Glomerular endothelial cell (primary cell): ENCODE measurements at places on chromosomes 13 and 19. TPM values are rescaled to one million over a fixed set of nuclear protein-coding genes. Genes with fewer than 3 reads are reported as not detected.
A peak's percentile ranks its signal among the peaks of the same experiment; 100 is the strongest.

The PSG1 gene
- 1.6 and 2.0 TPM in 2 replicates for total RNA-seq

DNA sequence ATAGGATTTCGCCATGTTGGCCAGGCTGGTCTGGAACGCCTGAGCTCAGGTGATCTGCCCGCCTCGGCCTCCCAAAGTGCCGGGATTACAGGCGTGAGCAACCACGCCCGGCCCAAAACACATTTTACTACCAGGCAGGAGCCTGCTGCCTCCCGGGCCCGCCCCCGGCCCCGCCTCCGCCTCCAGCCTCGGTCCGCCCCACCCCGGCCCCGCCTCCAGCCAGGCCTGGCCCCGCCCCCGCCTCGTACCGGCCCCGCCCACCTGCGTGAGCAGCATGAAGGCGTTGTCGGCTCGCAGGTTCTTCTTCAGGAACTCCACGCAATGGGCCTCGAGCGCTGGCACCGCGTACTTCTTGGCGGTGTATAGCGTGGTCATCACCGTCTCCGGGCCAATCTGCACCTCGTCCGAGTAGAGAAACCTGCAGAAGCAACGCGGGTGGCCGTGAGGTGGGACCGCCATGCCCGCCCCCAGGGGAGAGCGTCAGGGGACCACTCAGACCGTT lies 22.7 kb downstream of the BTBD2 start:
- DNase-seq = no peak

DNA sequence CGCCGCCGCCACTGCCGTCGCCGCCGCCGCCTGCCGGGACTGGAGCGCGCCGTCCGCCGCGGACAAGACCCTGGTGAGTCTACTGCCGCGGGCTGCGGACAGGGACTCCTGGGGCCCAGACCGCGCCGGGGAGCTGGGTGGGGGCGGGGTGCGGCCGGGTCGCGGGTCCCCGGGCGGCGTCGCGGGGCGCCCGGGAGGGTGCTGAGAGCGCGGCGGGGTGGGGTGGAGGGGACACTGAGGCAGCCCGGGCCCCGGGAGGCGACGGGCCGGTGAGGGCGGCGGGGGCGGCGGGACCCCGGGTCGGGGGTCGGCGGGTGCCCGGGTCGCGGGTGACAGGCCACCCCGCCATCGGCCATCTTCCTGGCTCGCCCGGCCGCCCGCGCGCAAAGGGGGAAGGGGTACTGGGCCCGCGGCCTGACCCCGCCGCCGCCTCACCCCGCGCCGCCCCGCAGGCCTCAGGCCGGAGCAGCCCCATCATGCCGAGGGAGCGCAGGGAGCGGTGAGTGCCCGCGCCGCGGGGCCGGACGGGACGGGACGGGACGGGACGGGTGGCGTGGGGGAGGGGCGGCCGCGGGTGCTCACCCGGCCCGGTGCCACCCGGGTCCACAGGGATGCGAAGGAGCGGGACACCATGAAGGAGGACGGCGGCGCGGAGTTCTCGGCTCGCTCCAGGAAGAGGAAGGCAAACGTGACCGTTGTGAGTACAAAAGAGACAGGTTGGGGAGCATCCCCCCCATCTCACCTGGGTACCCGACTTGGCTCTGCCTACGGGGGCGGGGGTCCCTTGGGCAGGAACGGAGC lies 489 bp downstream of the CCNE1 start:
- DNase-seq = no peak

- DNase-seq = no peak
Measured at GRCh38 chr19:16429066-16429758, 42.6 kb downstream of the EPS15L1 start.

DNA sequence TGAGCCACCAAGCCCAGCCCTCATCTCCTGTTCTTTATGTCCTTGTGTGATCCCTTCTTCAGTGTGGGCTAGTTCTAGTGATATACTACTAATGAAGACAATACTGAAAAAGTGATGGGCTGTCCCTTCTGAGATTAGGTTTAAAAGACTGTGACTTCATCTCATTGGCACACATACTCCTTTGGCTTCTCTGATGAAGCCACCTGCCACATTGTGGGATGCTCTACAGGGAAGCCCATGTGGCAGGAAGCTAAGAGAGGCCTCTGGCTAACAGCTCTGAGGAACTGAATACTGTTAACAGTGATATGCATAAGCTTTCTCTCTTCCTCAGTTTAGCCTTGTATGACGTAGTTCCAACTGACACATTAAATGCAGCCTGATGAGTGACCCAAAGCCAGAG lies 13.6 kb downstream of the CSNK1A1L start:
- DNase-seq = no peak

DNA sequence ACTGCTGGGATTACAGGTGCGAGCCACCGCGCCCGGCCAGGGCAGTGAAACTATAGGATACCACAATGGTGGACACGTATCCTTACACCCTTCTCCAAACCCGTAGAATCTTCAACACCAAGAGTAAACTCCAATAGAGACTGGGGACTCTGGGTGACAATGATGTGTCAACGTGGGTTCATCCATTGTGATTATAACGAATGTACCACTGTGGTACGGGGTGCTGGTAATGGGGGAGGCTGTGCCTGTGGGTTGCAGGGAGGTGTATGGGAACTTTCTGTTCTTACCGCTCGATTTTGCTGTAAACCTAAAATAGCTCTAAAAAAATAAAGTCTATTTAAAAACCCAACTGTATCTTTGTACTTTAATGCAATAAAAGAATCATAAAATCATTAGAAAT lies 11.6 kb downstream of the GNG7 start:
- no peak for DNase-seq

DNA sequence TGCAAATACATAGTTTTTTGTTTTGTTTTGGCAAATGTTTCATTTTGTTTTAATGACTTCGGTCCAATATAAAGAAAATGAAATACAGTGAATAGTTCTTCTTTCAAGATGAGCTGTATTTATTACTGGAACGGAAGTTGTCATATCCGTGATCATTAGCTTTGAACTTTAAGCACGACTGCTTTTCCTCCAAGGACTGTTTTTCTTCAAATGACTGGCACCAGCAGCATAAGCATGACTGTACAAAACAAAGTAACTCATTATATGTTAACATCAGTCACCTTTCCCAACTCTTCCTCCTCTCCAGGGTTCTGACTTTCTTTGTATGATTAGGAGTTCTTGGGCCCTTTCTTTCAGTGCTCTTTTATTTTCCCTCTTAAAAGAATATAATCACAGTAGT lies 20.5 kb downstream of the EDNRB start:
- DNase-seq = peak; percentile 72
